Activated CD4-positive, alpha-beta memory T cell treated with anti-CD3 and anti-CD28 coated beads, Interleukin-2, amount 10 ng/mL, durations not matched to agents 7 days and 5 days (primary cell): ENCODE measurements at places on chromosomes 13 and 19. TPM values are rescaled to one million over a fixed set of nuclear protein-coding genes. Genes with fewer than 3 reads are reported as not detected.

DNA sequence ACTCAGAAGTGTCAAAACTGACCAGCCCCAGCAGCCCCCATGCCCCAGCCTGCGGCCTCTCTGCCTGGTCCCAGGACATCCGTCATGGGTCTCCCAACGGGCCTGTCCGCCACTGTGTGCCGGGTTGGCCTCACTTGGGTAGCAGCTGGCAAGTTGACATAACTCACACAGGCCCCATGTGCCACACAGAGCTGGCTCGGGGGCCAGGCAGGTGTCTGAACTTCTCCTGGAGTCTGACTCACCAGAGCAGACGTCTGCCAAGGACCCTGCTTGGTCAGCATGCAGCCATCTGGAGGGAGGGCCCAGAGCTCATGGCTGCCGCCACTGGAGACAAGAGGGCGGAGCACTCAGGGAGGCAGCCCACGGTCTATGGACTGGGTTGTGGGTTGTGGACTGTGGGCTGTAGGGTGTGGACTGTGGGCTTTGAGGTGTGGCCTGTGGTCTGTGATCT is 32.0 kb upstream of the TMEM255B start:
- no peak for DNase-seq

The ZNF382 gene
- 11.8 TPM for total RNA-seq

DNA sequence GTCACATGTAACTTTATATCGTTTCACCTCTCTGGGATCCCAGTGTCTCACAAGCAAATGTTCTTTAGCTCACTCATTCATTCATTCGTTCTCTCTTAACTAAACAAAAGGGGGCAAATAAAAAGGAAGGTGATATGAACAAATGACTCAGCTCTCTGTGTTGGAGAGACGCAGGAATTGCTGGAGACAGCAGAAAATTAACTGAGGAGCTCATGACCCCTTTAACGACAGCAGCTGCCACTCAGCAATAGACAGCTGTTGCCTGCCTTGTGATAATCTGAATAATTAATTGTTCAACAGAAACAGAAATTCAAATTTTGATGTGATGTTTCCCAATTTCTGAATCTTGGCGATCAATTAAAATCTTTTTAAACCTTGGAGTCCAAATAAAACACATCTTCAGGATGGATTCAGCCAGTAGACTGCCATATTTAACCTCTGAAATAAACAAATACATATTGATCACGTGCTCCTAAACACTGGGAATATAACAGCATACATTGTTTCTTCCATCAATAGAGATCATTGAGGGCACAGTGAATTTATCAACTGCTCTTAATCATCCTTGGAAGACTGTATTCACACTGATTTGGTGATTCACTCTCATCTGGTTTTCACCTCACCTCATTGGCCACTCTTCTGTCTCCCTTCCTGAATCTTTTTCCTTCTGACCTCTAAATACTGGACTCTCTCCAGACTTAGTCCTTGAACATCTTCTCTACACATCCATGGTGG is 63.3 kb downstream of the MBNL2 start:
- DNase-seq: no peak

The ZNF224 gene
- 35.4 TPM for total RNA-seq

- DNase-seq: no peak
These were observed 350.9 kb upstream of the NBEA start for GRCh38 chr13:34591129-34591528.

The ELAVL3 gene
- not detected for total RNA-seq

DNA sequence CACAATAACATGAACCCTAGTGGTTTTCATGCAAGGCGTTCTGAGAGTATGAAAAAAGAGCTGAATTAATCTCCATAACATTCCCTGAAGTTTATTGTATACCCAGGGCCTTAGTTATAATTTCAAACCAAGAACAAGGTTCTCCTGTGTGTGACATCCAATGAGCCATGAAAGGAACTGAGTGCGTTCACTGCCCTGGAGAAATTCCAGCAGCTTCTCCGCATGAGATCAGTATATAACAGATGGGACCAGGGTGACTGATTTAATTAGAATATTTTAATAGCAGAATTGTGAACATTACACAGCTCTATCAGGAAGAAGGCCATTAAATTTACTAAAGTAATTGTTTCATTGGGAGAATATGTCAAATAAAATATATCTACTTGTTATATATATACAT is 1190.5 kb upstream of the SLC10A2 start:
- DNase-seq: no peak

DNA sequence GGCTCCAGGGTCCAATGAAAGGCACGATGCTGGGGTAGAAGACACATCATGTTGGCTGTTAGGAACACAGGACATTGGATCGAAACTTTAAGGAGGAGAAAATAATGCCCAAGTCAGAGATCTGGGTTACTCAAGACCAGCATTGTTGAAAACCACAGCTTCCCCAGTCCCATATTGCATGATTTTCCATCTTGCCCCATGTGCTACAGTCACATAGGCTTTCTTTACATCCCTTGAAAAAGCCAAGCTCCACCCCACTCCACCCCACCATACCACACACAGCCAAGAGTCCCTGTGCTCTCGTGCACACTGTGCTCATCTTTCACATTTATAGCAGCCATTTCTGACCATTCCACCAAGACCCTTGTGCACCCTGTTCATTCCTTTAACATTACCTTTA is 636.2 kb downstream of the DIAPH3 start:
- DNase-seq: no peak

The FSD1 gene
- total RNA-seq: 3.4 TPM

The HCST gene
- total RNA-seq: 204 TPM

- no peak for DNase-seq
These were observed 37.5 kb upstream of the POU2F2 start for GRCh38 chr19:42169486-42170413.

DNA sequence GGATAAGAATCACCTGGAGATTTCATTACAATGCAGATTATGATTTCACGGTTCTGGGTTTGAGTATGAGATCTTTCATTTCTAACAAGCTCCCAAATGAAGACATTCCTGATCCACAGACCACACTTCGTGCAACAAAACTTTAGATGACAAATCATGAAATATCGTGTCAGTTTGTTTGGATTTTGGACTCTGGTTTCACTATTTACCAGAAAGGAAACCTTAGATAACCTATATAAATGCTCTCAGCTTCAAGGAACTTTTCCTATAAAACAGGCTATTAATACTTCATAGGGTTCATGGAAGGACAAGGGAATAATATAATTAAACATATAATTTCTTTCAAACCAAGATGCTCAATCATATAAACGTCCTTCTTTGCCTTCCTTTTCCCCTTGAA is 930.5 kb upstream of the SLC10A2 start:
- no peak for DNase-seq

The ZNF888 gene
- total RNA-seq: 6.9 TPM

DNA sequence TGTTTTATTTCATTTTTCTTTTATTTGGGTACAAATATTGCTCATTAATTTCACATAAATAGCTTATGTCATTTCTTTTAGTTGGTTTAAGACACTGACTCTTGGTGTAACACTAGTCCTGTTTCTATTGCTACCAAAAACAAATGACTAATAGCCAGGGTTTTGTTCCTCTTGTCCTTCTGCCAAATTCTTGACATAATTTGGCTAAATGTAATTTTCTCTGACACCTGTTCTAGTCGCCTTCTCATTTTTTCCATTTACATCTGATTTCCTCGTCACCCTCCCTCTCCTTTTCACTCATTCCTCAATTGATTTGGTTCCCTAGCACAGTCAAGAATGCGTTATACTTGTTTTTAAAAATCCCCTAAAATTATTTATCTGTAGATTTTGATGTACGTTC is 1718.7 kb downstream of the EFNB2 start:
- no peak for DNase-seq

DNA sequence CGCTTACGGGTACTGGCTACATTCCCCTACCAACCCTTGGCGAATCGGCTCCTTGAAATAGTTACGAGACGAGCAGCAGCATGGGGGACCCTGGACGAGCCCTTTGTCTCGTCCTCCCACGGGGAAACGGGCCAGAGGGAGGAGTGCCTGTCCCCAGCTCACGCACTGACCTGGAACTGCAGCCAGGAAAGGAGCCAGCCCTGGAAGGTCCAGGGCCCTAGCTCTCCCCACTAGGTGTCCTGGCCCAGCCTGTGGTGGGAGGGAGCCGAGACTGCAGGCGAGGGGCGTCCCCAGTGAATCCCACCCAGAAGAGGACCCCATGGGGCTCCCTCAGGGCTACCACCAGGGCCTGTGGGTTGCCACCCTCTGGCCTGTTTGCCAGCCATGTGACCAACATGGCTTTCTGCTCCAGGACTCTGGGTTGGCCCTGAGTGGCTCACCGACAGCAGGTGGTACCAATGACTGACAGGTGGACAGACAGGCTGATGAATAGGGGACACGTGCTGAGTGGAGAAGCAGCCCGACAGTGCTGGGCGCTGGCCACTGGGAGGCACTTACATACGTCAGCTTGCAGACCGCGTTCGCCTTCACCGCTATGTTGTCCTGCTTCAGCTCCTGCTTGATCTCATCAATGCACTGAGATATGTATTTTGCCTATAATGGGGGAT is 13.2 kb downstream of the AP3D1 start:
- DNase-seq: no peak

DNA sequence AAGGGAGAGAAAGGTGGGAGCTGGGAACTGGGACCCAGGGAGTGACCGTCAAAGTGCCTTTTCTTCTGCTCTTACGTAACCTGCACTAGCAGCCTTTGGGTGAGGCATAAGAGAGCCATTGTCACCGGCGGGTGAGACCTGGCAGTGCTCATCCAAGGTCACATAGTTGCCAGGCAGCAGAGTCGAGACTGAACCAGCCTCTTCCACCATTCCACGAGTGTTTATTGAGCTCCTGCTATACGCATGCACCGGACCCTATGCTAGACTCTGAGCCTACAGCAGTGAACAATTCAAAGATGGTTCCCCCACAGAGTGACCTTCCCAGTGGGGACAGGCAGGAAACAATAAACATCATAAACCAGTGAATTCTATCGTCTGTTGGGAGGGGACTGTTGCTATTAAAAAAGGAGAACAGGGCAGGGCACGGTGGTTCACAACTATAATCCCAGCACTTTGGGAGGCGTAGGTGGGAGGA is 18.6 kb upstream of the STRN4 start:
- no peak for DNase-seq

DNA sequence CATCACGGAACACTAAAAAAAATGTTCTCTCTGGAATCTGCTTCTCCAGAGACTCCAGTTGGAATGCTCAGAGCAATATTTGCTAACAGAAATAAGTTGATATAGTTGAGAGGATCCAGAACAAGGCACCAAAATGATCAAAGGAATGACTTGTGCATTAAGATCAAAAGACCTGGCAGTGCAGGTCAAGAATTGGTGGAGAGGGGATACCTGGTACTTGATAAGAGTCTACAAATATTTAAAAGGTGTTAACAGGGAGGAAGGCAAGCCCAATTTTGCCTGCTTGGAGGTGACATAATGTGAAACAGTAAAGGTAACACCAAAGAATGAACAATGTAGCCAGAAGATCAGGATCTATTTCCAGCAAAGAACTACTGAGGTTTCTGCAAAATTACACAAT is 20.0 kb upstream of the TNFRSF19 start:
- DNase-seq: no peak

DNA sequence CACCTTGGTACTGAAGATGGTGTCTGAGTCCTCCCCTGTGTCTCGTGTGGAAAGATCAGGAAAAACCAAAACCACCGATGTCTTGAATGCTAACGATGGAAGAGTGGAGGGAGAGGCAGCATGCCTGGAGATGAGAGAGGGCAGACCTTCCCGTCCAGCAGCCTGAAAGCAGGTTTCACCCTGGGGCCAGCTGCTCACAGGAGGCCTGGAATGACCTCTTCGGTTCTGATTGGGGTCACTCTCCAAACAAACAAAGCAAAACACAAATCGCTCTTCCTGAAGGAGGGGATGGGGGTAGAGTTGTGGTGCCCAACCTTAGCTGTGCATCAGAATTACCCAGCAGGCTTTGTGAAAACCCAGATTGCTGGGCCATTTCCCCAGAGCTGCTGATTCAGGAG is 142.3 kb upstream of the SOX1 start:
- DNase-seq: no peak

GRCh38 chr19:3094601-3095440 is 659 bp downstream of the GNA11 start:
- peak; percentile 33 for DNase-seq

DNA sequence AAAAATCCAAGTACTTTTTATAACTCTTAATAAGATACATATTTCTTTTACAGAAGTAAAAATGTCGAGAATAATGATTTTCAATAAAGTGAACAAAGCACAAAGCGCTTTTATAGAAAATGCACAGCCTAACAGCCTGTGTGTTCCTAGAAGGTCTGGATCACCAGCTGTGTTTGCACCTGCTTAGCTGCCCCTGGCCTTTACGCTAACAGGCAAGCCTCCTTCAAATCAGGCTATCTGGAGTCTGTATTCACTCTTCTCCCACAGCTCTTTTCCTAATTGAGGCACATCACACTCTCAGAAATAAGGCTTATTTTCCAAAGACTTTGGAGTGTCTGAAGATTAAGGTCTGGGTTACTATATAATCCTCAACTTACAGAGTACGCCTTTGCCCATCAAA is 183.1 kb downstream of the LHFPL6 start:
- no peak for DNase-seq

The ATXN8OS gene
- total RNA-seq: not detected

- DNase-seq: no peak
These were observed 2.0 kb downstream of the NPAS1 start for GRCh38 chr19:47021536-47022139.

The MLLT1 gene
- 37.2 TPM for total RNA-seq
